ENCODE measurements at places on chromosomes 5 and 9. TPM values are rescaled to one million over a fixed set of nuclear protein-coding genes. Genes with fewer than 3 reads are reported as not detected.

Gene CMBL
- polyA plus RNA-seq: not detected

Gene OR13D1
- not detected for polyA plus RNA-seq

Gene CATSPER3
- polyA plus RNA-seq: 1.3 TPM

Gene SPINK13
- polyA plus RNA-seq: not detected

Gene NUTM2F
- polyA plus RNA-seq: not detected

All from CD4-positive, CD25-positive, alpha-beta regulatory T cell (primary cell).